ENCODE measurements at places on chromosomes 1 and 21.

DNA sequence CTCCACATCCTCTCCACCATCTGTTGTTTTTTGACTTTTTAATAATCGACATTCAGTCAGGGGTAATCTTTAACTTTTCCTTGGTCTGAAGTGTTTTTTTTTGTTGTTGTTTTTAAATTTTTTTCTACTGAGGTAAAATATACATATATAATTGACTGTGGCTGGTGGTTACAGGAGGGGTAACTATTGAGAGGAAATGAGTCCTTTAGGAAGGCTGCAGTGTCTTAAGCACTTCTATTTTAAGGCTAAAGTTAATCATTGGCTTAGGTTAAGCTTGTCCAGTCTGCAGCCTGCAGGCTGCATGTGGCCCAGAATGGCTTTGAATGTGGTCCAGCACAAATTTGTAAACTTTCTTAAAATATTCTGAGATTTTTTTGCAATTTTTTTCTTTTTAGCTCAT, 172.5 kb downstream of the CTH start:
- DNase-seq, result no peak

- DNase-seq, result no peak
These were observed 53.2 kb downstream of the SYT2 start for GRCh38 chr1:202656951-202657646.

- DNase-seq, result no peak
These were observed 28.8 kb upstream of the PPP2R5A start for GRCh38 chr1:212256369-212256768.

- no peak for DNase-seq
These were observed 34.5 kb downstream of the EPHX1 start for GRCh38 chr1:225844236-225845061.

DNA sequence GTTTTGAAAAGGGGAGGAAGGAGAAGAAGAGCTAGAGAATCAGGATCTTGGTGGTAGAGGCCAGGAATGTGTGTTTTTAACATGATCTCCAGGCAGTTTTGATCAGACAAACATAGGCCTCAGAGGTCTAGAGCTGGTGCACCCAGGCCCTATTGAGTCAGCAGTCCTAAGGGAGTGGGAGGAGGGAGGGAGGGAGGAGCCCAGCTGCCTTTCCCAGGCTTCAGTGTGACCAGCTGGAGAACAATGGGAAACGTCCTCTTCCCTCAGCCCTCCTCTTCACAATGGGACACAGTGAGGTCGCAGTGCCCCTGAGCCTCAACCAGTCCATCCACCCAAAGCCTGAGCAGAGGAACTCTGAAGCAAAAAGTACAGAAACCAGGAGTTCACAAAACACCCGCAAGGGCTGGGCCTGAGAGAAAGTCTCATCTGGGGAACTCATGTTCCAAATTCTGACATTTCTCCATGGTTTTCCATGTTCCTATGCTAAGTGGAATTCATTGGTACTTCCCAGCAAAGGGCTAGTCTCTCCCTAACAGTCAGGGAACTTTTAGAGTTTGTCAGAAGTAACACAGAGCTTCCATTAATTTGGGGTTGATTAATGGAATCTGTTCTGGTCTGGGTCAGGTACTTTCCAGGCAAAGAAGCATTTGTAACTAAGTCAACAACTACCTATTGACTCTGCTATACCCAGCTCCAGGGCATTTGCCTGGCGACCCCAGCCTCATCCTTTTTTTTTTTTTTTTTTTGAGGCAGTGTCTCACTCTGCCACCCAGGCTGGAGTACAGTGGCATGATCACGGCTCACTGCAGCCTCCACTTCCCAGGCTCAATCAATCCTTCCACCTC, 37.5 kb downstream of the ELAPOR1 start:
- DNase-seq, result no peak

- no peak for DNase-seq
These were observed 4.0 kb downstream of the CD247 start for GRCh38 chr1:167514288-167514687.

DNA sequence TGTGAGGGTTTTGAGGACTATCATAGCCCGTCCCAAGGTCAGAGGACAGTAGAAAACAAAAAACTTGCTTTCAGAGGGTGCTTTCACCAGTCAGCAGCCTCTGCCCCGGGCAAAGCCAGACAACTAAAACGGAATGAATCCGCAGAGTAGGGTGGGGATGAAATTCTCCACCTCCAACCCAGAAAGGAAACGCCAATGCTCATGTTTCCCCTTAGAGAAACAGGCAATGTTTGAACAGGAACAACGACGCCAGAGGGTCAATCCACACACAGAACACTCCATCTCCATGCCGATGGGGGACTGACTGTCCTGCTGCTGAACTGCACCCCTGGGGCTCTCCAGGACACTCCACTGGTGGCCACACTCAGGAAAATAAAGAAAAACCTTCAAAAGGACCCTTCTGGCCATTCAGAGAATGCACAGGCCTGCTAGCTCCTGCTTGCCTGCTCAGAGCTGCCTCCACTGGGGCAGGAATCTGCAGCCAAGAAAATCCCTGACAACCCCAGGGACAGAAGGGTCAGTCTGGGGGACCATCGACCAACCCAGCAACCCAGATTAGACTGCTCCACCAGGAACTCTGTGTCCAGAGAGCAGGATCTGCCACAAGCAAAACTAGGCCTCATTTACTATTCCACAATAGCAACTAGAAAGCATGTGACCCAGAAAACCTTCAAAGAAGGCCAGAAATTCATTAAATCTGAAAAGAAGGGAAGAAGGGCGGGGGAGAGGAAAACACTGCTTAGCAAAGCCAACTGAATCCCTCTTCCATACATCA, 116.0 kb downstream of the TOMM20 start:
- no peak for DNase-seq

GRCh38 chr21:29416268-29416667, 117.5 kb downstream of the BACH1 start:
- DNase-seq, result no peak

GRCh38 chr1:152035539-152036266, 1.1 kb downstream of the S100A11 start:
- no peak for DNase-seq

DNA sequence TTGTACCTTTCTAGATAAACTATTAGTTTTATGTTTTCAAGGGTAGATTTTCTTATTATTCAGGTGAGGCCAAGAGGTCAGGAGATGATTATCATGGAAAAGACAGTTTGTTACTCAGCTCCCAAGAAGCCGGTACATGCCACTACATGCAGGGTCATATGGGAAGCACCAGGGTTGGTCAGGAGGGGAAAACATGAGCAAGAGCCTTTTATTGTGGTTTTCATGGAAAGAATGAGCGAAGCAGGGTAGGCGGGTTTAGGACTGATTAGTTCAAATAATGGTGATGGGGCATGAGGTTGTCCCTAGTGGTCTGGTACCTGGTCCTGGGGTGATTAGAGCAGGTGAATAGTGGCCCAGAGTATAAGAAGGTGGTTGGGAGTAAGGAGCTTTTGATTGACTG, 189.9 kb downstream of the APP start:
- DNase-seq, result no peak

DNA sequence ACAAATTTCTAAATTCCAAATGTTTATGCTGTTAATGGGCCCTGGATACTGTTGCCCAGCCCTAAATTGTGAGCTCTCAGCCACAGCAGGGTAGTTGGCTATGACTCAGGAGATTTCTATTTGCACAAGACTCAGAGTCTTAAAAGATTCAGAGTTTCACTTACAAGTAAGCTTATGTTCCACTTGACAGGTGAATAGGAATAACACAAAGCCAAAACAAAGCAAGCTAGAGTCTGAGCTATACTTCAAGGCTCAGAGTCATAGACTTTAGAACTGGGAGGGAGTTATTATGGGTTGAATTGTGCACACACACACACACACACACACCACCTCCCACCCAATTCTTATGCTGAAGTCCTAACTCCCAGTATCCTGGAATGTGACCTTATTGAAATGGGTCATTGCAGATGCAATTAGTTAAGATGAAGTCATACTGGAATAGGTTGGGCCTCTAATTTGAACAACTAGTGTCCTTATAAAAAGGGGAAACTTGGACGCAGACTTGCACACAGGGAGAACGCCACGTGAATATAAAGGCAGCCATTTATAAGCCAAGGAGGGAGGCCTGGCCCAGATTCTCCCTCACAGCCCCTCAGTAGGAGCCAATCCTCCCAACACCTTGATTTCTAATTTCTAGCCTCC, 30.2 kb downstream of the PRDX6 start:
- no peak for DNase-seq

- no peak for DNase-seq
These were observed 75.4 kb downstream of the TTLL7 start for GRCh38 chr1:83923553-83923952.

DNA sequence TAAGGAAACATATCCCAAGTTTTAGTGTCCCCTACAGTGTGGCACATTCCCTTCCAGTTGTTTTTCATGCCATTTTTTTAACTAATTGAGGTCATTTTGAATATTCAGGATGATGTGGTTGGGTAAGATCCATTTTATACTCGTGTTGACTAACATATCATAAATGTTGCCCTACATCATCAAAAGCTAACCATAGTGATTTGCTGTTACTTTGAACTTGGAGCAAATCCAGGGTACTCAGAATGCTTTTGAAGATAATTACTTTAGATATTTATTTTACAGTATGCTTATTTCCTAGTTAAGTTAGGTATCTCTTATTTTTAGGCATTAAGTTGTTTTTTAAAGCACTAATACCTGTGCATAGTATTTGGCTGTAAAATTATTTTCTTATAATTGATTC, 57.8 kb downstream of the DYRK1A start:
- no peak for DNase-seq

DNA sequence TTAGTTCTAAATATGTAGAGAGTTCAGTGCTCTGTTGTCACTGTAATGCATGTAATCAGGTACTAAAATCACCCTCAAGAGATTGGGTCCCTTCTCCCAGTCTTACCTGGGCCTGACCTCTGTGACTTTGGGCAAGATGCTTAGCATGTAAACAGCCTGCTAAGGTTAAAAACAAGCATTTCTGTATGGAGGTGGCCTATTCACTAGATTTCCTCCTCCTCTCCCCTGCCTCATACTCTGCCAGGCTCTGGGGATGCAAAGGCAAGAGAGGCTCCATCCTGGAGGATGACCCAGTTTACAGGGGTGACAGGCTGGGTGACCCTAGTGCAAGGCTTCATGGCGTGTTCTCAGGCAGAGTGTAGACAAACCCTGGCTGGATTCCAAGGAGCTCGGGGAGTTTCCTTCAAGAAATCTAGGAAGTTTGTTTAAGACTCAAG, 28.8 kb downstream of the VANGL2 start:
- DNase-seq, result no peak

DNA sequence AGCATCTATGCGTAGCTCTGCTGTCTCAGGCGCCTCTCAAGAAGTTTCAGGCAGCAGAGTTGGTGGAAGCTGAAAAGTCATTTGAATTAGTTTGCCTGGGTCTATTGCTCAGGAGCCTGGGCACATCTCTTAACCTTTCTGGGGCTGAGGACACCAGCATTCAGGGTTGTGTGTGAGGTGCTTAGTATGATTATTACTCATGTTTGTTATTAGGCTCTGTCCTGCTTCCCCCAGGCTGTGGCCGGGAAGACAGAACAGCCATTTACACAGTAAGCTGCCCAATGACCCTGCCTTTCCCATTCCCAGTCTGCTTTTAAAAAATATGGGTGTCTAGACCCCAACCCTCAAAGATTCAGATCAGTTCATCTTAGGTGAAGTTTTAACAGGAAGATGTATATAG, 53.9 kb upstream of the CACNA1E start:
- DNase-seq, result no peak

DNA sequence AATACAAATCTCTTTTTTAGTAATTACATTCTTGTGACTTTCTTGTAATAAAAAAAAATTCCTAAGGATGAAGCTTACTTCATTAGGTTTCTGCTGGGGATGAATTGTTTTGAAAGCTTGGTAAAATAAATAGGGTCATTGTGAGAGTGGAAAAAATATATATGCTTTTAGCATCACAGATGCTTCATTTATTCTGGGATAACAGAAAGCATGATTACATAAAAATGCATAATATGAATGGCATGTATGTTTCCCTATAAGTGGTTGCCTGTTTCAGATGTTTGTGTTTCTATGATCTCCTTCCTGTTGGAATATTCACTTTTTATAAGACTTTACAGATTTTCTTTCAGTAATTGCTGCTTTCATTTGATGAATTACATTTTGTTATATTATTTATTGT, 42.3 kb downstream of the HMCN1 start:
- DNase-seq, result no peak

- no peak for DNase-seq
These were observed 51.0 kb upstream of the RGS8 start for GRCh38 chr1:182735343-182735742.

Data from gastrocnemius medialis (tissue), 4 donors.